Caco-2 (cell line): ENCODE measurements at places on chromosomes 3 and 15.

DNA sequence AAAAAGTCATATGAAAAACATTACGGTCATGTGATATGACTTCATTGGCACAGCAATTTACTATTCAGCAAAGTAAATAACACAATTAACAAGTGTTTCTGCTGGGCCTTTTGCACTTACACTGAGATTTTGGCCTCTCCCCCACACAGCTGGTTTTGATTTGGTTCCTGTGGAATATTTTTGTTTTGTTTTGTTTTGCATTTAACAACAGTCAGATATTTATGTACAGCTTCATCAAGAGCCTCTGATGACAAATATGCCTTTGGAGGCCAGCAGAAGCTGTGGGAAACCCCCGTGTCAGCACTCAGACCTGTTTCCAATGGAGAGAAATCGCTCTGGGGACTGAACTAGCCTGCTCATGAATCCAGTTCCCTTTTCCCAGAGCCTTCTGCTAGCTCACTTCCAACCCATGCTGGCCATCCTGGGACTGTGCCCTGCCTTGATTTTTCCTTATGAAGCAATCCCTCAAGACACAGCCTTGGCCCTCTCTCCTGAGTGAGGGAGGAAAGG, 161.9 kb downstream of the ATG7 start:
- DNase-seq: no peak

DNA sequence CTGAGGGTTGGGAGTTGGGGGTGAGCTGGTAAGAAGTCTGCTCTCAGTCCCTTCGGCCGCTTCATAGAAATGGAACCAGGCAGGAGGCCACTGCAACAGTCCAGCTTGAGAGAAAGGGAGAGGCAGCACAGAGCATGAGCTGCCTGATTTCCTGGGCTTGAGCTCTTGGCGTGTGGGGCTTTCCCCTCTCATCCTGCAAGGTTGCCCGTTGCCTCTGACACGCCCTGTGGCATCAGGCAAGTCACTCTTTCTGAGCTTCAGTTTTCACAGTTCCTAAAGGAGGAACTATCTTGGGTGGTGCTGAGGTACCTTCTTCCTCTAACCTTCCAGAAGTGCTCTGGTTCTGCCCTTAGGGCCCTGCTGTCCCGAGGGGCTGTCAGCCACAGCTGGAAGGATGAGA, 4.9 kb downstream of the MESP2 start:
- DNase-seq: no peak

GRCh38 chr3:48426944-48427629, 2.8 kb downstream of the PLXNB1 start:
- no peak for DNase-seq

DNA sequence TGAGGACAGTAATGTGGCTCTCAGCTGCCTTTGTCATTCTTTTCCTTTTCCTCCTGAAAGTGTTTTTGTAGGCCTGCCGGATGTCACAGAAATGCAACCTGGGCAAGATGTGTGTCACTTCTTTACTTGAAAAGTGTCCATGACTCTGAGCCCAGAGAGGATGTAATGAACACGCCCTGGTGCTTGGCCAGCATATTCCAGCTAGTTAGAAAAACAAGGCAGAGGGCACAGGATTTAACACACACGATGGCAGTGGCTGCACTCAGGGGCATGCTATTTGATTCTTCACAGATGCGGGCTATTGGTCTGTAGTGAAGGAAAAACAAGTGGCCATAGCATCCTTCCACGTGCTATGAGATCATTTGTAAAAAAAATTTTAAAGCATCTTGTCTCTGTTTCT, 30.3 kb upstream of the PTX3 start:
- no peak for DNase-seq

- no peak for DNase-seq
Measured at GRCh38 chr3:191378142-191378812, 48.0 kb upstream of the UTS2B start.

GRCh38 chr3:18111796-18112232, 313.3 kb downstream of the SATB1 start:
- DNase-seq: no peak

DNA sequence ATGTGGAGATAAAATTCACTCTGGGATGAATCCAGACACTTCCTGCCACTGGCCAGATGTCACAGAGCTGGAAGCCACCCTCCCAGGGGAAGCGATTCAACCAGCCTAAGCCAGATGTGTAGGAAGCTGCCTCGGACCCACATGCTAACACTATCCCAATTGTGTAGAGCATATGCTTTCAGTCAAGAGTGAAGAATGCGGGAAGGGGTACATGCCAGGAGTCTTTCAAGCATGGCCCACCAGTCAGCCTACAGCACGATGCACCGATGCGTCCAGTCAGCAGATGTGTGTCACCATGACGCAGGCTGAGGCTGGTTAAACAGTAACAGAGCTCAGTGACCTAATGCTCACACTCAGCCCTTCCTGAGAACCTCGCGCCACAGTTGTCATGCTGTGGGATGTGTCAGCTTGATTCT, 38.8 kb upstream of the BNC1 start:
- peak; percentile 73 for DNase-seq

DNA sequence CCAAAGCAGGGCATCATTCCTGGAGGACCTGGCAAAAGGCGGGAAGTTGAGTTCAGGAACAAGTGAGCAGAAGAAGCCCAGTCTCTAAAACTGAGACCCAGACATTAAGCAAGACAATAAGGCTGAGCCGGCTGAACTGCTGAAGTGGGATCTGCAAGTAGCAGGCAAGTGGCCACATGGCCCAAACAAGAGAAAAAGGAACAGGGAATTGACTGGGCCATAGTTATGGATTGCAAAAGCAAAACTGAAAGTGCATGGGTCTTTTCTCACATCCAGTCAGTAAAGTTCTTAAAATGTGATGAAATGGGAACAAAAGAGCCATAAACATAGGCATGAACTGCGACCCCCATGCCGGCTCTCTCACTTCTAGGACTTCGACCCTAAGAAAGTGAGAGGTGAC, 101.2 kb downstream of the SCN11A start:
- DNase-seq: no peak
